ENCODE measurements at places on chromosomes 6 and 20.

GRCh38 chr6:169793408-169793807, 42.0 kb downstream of the ERMARD start:
- peak; percentile 28 for DNase-seq

GRCh38 chr6:24089736-24090135, 36.3 kb upstream of the NRSN1 start:
- DNase-seq: no peak

DNA sequence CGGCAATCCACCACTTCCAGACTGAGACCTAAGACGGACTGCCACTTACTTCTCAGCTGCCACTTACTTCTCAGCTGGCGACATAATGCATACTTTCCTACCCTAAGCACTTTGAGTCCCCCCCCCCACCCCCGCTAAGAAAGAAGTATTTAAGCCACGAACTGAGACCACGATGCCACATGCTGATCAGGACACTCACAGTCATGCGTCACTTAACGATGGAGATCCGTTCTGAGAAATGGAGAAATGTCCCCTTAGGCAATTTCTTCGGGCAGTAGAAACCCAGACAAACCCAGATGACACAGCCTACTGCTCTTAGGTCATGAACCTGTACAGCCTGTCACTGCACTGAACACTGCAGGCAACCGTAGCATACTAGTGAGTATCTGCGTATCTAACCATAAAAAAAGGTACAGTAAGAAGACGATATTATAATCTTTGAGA, 690 bp downstream of the IFNGR1 start:
- peak; percentile 66 for DNase-seq

GRCh38 chr6:29953001-29953441, 10.7 kb downstream of the HLA-A start:
- DNase-seq: no peak

DNA sequence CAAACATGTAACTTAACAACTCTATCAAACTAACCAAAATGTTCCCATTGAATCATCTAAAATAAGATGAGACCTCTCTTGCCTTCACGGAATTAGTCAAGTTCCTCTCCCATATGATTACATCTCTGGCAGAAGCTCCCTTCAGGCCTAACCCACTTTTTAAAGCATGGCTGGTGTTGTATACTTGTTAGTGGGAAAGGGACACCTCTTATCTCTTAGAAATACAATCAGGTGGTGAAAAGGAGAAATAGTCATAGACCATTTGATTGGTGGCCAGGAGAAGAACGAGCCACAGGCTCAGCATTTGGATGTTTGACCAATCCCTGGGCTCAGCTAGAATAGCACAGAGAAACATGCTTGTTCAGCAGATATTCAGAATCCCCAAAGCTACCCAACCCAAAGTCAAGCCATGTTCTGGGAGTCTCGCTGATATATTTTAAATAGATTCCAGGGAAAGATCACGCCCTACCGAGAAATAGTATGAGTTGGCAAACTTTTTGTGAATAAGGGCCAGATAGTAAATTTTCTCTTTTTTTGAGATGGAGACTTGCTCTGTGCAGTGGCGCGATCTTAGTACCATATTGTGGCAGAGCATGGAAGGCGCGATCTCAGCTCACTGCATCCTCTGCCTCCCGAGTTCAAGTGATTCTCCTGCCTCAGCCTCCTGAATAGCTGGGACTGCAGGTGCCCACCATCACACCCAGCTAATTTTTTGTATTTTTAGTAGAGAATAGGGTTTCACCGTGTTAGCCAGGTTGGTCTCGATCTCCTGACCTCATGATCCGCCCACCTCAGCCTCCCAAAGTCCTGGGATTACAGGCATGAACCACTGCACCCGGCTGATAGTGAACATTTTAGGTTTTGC, 126.3 kb upstream of the MYLIP start:
- DNase-seq: no peak

DNA sequence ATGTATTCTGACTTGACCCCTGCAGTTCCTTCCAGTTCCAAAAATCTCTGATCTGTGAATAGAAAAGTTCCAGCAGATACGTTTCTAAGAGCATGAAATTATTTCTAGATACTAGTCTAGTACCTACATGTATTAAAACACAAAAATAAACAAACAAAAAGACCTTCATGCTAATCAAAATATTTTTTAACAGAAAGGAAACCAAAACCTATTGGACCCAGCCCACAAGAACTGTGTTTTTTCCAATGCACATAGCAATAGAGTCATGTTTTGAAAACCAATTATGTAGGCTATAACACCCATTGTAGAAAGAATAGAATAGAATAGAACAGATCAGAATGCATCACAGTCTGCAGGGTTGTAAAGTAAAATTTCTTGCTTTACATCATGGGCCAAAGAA, 158.6 kb upstream of the TNFAIP3 start:
- no peak for DNase-seq

DNA sequence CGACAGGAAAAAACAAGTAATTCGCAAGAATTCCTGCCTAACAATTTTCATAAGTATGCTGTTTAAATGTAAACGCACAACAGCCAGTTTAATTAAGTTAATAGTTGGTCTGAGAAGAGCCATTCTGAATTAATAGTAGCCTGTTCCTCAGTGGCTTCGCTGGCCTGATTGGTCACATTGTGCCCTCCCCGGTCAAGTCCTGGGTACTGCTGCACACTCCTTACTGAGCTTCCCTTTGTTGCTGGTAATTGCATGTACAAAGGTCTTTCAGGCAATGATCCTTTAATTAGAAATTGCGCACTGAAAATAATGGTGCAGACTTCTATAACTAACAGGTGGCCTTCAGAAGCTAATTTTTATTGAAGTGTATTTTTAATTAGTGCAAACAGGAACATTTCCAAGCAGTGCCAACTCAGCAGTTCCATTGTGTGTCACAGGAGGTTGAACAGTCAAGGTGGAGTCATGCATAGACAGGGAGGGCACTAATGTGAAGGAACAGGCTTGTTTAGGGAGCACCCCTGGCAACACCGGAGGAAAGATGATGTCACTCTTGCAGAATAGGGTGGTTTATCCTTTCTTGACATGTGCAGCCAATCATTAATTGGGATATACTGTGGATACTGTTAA, 92.6 kb upstream of the SLC22A23 start:
- no peak for DNase-seq

DNA sequence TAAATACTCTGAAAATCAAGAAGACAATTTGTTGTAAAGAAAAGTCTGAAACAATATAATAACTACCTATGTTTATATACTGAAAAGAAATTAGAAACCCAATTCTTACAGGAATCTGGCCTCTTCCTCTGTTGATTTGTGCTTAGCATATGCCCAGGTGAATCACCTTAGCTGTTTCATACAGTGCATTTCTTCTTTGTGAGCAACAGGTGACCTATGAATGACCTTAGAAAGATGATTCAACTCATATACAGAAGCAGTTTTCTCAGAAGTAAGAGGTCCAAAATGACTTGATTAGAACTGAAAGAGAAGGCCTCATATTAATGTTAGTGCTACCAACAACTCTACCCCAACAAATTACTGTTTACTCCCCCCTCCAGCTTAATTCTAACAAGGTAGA, 419.5 kb upstream of the ID4 start:
- no peak for DNase-seq

DNA sequence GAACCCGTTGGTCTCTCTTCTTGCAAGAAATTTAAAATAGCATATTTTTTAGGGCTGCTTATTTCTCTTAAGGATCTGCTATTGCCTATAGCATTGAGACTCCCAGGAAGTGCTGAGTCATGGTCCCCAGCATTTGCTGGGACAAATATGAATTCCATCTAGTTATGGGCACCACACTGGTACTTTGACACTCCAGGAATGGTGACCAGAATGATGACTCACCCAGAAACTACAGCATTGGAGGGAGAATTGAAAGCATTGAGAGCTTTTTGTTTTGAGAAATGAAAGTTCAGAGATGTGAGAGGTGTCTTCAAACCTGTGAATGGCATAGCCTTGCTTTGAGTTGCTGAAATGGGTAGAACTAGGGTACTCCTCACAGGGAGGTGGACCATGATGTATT, 699.7 kb downstream of the DHX35 start:
- DNase-seq: no peak

DNA sequence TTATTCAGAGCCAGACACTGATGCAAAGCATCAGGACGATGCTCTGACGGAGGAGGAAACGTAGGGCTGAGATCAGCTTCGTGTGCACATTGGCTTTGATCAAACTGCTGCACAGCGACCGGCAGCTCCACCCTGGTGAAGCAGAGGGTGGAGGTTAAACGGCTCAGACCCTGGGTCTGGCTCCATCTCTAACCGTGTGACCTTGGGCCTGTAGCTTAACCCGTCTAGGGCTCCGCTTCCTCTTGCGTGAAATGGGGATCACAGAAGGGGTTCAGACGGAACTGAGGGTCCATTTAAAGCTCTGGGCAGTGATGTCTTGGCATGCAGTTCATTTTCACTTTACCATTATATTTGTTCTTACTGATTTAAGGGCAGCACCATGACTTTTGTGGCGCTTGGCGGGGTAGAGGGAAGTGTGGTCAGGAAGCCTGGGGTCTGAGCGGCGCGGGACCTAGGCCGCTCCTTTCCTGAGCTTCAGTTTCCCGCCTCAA, 644 bp downstream of the RBL1 start:
- DNase-seq: no peak

- no peak for DNase-seq
Observed at GRCh38 chr6:95530176-95530819, 47.0 kb upstream of the MANEA start.

Measured in activated CD8-positive, alpha-beta memory T cell treated with anti-CD3 and anti-CD28 coated beads for 24 hours (primary cell).